Renal cortical epithelial cell (primary cell): ENCODE measurements at places on chromosomes 2 and 18.

- DNase-seq, result peak; percentile 86
Observed at GRCh38 chr2:187529977-187530721, 24.1 kb downstream of the TFPI start.

DNA sequence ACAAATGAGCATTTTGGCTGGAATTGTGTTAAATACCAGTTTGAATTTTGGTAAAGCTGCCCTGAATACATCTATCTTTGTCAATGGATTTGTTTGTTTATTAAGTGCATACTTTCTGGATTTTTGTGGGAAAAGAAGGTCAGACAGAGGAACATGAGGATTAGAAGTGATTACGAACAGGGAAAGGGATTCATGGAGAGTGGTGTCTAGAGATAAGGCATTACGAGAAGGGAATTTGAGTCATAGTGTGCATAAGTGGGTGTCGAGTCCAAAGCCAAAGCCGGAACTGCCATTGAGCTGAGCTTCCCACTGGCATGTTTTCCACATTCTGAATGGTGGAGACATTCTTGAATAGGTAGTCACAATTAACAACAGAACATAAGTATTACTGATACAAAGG is 68.9 kb upstream of the EFEMP1 start:
- DNase-seq, result peak; percentile 64

DNA sequence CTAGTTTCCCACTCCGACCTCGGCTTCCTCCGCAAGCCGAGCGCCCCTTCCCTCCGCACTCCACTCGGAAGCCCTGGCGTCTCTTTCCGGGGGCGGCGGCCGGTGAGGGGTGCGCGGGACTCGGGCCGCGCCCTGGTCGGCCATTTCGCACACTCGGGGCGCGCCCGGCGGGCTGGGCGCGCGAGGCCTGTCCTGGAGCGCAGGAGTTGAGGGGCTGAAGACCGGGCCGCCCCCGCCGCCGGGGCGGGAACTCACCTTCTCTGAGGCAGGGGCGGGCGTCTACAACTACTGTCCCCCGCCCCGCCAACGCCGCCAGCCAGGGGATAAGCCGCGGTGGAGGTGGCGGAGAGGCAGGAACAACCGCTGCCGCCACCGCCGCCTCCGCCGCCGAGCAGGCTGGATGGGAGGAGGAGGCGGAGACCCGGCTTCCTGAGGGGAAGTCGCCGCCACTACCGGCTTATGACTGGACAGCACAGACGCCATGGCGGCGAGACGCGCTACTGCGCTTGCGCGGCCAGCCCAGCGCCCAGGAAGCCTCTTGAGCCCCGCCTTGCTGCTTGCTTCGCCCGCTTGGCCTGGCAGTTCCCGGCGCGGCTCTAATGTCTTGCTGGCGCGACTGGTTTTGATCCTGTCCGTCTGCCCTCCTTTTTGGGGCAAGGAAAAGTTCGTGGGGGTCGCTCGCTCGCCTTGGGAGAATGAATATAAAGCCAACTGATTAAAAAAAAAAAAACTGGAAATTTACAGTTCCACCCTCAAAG is at the start of gene KRCC1:
TSS of gene KRCC1 (minus strand) at position 413 of the 758 bp plus-strand sequence. CDS start 27,220 bp downstream, outside the sequence.
- peak; percentile 93 for DNase-seq

GRCh38 chr2:75491129-75491753 is 69.5 kb downstream of the EVA1A start:
- no peak for DNase-seq

- no peak for DNase-seq
Observed at GRCh38 chr2:226712941-226713340, 86.7 kb downstream of the IRS1 start.

GRCh38 chr2:98849113-98849512 is 86.9 kb downstream of the CRACDL start:
- peak; percentile 31 for DNase-seq

GRCh38 chr2:200736646-200737274 is 75.0 kb upstream of the BZW1 start:
- DNase-seq, result no peak

- no peak for DNase-seq
Observed at GRCh38 chr2:169139993-169140767, 70.8 kb downstream of the DHRS9 start.

DNA sequence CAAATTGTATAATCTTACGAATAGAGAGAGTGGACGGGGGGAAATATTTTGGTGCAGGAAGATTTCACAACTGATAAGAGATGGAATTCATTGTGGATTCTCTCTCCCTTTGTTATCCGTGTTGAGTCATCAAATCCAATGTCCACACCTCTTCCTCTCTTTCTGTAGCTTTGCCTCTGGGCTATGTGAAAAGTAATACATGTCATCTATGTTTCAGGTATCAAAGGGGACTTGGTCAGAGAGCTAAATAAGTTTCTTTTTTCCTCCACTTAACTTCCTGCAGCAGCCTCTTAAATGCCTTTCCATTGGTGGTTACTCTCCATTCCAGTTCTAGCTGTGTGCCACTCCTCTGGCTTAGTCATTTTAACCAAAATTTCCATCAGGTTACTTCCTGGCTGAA is 169.3 kb upstream of the NXPH2 start:
- peak; percentile 47 for DNase-seq

DNA sequence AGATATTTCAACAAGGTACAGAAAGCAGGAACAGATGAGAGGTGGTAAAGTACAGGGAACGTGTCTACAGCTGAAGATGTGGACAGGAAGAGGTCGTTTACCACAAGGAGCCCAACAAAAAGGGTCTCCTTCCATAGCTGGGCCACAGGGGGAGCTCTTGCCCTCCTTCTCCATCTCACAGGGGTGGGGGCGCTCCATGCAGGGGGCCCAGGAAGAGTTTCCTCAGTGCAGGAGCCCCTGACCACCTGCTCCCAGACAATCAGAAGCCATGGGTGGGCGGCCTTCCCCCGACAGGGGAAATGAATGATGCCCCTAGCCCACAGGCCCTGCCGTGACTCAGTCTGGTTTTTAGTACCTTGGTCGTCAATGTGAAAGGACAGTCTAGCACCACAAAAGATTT is 163.6 kb upstream of the ZNF516 start:
- DNase-seq, result no peak

- no peak for DNase-seq
Observed at GRCh38 chr2:134167015-134167414, 86.9 kb upstream of the MGAT5 start.

- no peak for DNase-seq
Observed at GRCh38 chr2:57119141-57119540, 927.5 kb upstream of the VRK2 start.

DNA sequence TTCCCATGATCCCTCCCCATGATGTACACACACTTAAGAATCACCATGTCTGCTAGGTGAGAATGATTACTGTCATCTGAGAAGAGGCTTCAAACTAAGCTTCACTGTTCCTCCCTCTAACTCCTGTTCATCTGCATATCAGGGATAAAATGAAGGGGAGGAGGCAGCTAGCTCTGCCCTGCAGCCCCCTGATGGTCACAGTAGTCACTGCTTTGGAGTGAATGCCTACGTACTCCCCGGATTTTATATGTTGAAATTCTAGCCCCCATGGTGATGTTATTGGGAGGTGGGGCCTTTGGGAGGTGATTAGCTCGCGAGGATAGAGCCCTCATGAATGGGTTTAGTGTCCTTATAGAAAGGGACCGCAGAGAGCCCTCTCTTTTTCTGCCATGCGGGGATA is 156.4 kb downstream of the NCKAP5 start:
- no peak for DNase-seq

DNA sequence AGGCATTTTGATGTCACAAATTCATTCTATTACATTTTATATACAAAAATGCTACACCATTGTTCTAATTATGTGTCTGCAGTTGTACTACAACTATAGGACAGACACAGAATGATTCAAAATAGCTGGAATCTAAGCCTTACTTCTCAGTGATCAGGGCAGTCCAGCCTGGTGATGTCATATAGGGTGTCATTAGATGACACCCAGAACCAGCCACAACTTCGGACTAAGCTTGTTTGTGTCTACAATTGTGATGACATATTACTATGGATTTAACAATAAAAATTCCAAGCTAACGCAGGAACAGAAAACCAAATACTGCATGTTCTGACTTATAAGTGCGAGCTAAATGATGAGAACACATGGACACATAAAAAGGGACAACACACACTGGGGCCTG is 31.0 kb downstream of the M1AP start:
- DNase-seq, result no peak

DNA sequence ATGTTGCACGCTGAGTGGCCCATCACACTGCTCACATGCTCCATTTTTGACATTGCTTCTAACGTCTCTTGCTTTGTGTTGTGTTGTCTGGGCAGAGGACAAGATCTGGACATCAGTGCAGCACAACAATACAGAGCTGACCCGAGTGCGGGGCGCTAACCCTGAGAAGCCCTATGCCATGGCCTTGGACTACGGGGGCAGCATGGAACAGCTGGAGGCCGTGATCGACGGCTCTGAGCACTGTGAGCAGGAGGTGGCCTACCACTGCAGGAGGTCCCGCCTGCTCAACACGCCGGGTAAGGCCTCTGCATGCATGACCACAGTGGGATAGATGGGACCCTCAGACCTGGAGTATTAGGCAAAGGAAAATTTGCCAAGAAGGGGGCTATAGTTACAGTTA is 622.6 kb downstream of the CNTNAP5 start:
- DNase-seq, result no peak

- DNase-seq, result peak; percentile 87
Observed at GRCh38 chr2:145751629-145752028, 1231.7 kb upstream of the ZEB2 start.

DNA sequence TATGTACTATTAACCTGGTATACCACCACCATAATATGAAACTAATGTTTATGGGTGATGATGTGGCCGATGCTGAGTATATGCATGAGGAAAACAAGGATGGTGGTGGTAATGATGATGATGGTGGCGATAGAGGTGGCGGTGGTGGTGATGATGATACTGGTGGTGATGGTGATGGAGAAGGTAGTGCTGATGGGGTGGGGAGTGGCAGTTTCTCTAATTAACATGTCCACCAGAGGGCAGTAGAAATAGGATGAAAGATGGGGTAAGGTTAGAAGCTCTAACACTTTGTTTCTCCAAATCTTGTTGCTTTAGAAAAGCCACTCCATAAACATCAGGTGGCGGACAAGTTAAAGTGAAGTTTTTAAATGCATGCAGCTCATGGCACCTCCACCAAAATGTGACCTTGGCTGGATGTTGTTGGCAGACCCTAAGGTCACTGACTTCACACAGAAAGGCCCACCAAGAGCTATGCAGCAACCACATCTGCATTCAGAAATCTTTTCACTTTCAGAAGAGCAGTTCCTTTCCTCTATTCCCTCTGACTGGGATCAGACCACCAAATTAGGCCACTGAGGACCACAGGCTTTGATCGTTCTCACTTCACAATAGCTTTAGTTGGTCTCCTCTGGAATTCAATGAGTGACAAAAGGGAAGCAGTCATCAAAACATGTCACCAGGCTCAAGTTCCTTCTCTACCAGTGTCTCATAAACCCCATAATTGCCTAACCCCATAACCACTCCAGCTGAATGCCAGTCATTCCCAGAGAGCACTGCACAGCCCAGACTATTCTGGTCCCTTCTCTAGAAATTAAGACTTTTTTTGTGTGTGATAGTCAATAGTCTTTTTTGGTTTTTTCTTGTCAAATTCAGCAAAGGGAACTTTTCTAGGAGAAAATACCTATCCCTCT is 7.5 kb upstream of the BCL11A start:
- peak; percentile 17 for DNase-seq

GRCh38 chr2:233461481-233461891 is 105.1 kb downstream of the USP40 start:
- no peak for DNase-seq

- peak; percentile 27 for DNase-seq
Observed at GRCh38 chr2:15511686-15512085, 49.4 kb downstream of the NBAS start.

DNA sequence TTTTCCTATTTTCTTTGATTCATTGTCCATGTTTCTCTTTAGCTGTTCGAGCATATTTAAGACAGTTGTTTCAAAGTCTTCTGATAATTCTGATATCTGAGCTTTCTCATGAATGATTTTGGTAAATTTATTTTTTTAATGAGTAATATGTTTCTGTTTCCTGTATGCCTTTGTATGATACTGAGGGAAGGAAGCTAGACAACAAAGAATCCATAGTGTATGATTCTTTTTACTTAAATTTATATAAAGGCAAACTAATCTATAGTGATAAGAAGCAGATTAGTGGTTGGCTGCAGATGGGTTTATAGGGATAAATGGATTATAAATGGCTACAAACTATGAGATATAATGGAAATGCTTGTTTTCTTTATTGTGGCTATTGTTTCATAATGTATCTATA is 352.7 kb upstream of the CDH2 start:
- no peak for DNase-seq

DNA sequence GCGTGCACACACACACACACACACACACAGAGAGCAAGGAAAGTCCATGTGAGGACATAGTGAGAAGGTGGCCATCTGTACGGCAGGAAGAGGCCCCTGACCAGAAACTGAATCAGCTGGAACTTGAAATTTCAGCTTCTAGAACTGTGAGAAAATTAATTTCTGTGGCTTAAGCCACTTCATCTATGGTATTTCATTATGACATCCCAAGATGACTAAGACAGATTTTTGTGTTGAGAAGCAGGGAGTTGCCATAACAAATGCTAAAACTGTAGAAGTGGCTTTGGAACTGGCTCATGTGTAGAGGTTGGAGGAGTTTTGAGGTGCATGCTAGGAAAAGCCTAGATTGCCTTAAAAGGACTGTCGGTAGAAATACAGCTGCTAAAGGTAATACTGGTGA is 63.4 kb upstream of the ZBTB7C start:
- DNase-seq, result no peak

DNA sequence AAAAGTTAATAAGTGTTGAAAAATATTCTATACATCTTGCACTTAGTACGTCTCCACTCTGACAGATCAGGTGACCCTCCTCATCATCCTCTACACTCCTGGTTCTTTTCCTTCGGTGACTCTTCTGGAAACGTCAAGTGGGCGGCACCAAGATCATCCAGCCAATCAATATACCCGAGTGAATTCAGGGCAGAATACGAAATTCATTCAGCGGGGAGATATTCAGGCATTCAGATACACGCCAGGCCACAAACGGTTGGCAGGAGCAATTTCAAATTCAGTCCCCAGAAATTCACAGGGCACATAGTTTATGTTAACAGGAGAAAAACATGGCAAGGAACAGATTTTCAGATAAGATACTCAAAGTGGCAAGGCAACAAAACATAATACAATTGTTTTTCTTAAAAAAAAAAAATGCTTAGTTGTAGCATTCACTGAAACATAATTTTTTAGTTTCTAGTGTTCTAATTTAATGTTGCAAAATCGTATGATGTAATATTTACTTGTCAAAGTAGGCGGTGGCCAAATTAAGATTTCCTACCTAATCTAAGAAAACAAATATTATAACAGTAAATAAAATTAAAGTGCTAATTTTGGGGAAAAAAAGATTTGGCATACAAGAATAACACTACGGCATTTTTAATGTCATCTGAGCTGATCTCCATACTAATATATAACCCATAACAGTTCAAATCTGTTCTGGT is 4.2 kb downstream of the CLK1 start:
- DNase-seq, result peak; percentile 19
